ENCODE measurements at places on chromosomes 11 and 22. TPM values are rescaled to one million over a fixed set of nuclear protein-coding genes. Genes with fewer than 3 reads are reported as not detected.

- H3K4me1 ChIP-seq: peaks cover 7% of the 10 kb centered on the region
- H3K27me3 ChIP-seq: no peaks in the 10 kb centered on the region
- H3K27ac ChIP-seq: no peak overlapping the region
- ATAC-seq: no peak
- H3K36me3 ChIP-seq: no peaks in the 10 kb centered on the region
- H3K4me3 ChIP-seq: no peak overlapping the region
Observed at GRCh38 chr11:12356944-12357655, 20.3 kb upstream of the PARVA start.

- no peaks in the 10 kb centered on the region for H3K4me1 ChIP-seq
- H3K36me3 ChIP-seq: no peaks in the 10 kb centered on the region
- peaks cover 5% of the 10 kb centered on the region for H3K27me3 ChIP-seq
- no peak for ATAC-seq
- no peak within 1 kb of the TSS for H3K4me3 ChIP-seq
Observed at GRCh38 chr22:29061773-29062172, at the start of gene C22orf31. TSS of gene C22orf31 (minus strand) at chr22:29061831. CDS start at chr22:29061792, 39 bp downstream.

GRCh38 chr22:32222991-32223390 is 18.1 kb upstream of the RFPL2 start:
- no peak overlapping the region for H3K27ac ChIP-seq
- H3K36me3 ChIP-seq: no peaks in the 10 kb centered on the region
- H3K4me1 ChIP-seq: no peaks in the 10 kb centered on the region
- no peak for ATAC-seq
- peaks cover 3% of the 10 kb centered on the region for H3K27me3 ChIP-seq

NAA40 gene
- 7.6 TPM for total RNA-seq

CRYBB3 gene
- total RNA-seq: not detected

- H3K27ac ChIP-seq: no peak overlapping the region
- H3K36me3 ChIP-seq: no peaks in the 10 kb centered on the region
- peaks cover 3% of the 10 kb centered on the region for H3K4me1 ChIP-seq
- H3K27me3 ChIP-seq: no peaks in the 10 kb centered on the region
- ATAC-seq: no peak
Observed at GRCh38 chr22:23207729-23208393, 27.6 kb downstream of the BCR start.

GPR83 gene
- not detected for total RNA-seq

TCN1 gene
- total RNA-seq: not detected

SYT13 gene
- total RNA-seq: 0.67 TPM

GRCh38 chr11:2211113-2211971 is 39.7 kb upstream of the TH start:
- H3K4me1 ChIP-seq: no peaks in the 10 kb centered on the region
- no peak overlapping the region for H3K27ac ChIP-seq
- no peaks in the 10 kb centered on the region for H3K36me3 ChIP-seq

DNA sequence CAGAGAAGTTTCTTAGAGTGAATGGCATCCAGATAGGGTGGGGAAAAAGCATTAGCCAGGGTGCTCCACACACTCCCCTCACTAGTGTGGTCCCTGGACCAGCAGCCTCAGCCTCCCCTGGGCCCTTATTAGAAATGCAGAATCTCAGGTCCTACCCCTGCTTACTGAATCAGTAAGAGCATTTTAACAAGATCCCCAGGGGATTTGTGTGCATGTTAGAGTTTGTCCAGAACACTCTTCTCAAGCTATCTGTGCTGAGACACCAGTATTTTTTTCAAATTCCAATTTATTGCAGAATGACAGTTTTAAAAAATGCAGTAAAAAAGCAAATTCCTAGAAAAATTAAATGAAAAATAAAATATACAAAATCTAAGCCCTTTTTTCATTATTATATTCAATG is 123.1 kb downstream of the MIAT start:
- no peaks in the 10 kb centered on the region for H3K27me3 ChIP-seq
- no peak overlapping the region for H3K4me3 ChIP-seq
- ATAC-seq: no peak
- no peak overlapping the region for H3K27ac ChIP-seq

KDELR3 gene
- 5.3 TPM for total RNA-seq

DNA sequence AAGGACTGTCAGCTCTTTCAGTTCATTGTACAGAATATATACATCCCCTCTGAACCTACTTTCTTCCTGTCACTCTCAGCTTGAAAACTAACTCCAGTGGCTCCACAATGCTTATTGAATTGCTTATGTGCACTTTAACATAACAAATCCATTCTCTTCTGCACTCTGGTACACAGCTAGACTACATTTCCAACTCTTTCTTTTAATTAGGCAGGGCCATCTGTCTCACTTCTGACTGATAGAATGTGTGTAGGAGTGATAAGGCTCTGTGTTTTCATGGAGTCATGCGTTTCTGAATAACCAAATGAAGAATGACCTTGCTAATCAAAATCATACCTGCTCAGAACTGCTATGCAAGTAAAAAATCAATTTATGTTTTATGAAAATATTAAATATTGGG is 278.5 kb upstream of the CCDC179 start:
- no peak for ATAC-seq
- no peak overlapping the region for H3K27ac ChIP-seq
- H3K27me3 ChIP-seq: no peaks in the 10 kb centered on the region
- no peaks in the 10 kb centered on the region for H3K36me3 ChIP-seq
- H3K4me3 ChIP-seq: no peak overlapping the region
- no peaks in the 10 kb centered on the region for H3K4me1 ChIP-seq

GRCh38 chr22:36253523-36254490 is 874 bp downstream of the APOL1 start:
- peaks cover 15% of the 10 kb centered on the region for H3K36me3 ChIP-seq
- peak; percentile 37 for ATAC-seq
- no peaks in the 10 kb centered on the region for H3K27me3 ChIP-seq
- H3K4me1 ChIP-seq: peaks cover 62% of the 10 kb centered on the region

GRCh38 chr22:50612528-50613221 is 12.1 kb downstream of the MAPK8IP2 start:
- H3K4me3 ChIP-seq: no peak overlapping the region
- no peaks in the 10 kb centered on the region for H3K36me3 ChIP-seq
- H3K4me1 ChIP-seq: no peaks in the 10 kb centered on the region
- no peak for ATAC-seq
- H3K27ac ChIP-seq: no peak overlapping the region
- peaks cover 76% of the 10 kb centered on the region for H3K27me3 ChIP-seq

CPSF7 gene
- total RNA-seq: 50.4 TPM

DNA sequence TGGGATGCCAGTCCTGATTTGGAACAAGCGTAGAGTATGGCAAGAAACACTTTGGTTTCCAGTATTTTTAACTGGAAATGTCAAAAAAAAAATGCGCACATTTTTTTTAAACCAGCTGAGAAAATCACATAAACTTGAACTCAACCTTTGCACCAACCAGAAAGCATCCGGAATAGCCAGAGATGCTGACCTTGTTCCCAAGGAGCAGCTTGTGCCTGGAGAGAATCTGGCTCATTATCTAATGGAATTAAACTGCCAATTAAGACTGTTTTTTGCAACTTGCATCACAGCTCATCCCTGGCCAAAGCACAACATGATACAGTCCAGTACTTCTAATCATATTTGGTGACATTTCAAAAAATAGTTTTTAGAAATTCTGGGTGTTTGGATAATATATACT is 8.4 kb upstream of the ETS1 start:
- ATAC-seq: no peak
- no peaks in the 10 kb centered on the region for H3K36me3 ChIP-seq
- no peaks in the 10 kb centered on the region for H3K4me1 ChIP-seq

DNA sequence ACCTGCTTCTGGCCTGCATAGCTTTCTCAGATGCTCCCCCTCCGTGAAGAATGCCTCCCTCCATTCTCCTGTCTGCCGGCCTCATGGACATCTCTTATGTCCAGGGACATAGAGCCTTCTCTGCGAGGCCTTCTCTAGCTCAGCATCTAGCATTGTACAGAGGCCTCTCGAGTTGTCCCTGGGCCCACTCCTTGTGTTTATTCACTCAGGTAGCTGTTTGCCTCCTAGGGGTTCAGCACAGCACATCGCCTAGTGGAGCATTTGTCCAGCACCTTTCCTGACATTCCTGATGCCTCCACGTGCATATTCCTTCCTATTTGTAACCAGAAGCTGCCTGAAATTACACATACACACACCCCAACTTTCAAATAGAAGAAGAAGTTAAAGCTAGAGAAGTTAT is 101.3 kb downstream of the TBC1D22A start:
- H3K27ac ChIP-seq: no peak overlapping the region
- H3K27me3 ChIP-seq: no peaks in the 10 kb centered on the region
- H3K36me3 ChIP-seq: peaks cover 9% of the 10 kb centered on the region
- no peak for ATAC-seq
- no peak overlapping the region for H3K4me3 ChIP-seq

GRCh38 chr11:118592616-118593367 is 14.6 kb upstream of the PHLDB1 start:
- no peak overlapping the region for H3K4me3 ChIP-seq
- peaks cover 99% of the 10 kb centered on the region for H3K36me3 ChIP-seq
- peak; percentile 56 for ATAC-seq
- H3K27me3 ChIP-seq: no peaks in the 10 kb centered on the region
- peaks cover 49% of the 10 kb centered on the region for H3K4me1 ChIP-seq
- H3K27ac ChIP-seq: no peak overlapping the region

SPON1 gene
- 98.2 TPM for total RNA-seq

HRAS gene
- total RNA-seq: 52.9 TPM

SLC17A6 gene
- total RNA-seq: not detected

BIK gene
- total RNA-seq: not detected

GRCh38 chr11:27473017-27473406 is 422 bp upstream of the LGR4 start:
- peaks cover 2% of the 10 kb centered on the region for H3K4me1 ChIP-seq
- peak overlapping the region; percentile 7 for H3K27ac ChIP-seq
- peak overlapping the region; percentile 53 for H3K4me3 ChIP-seq
- no peaks in the 10 kb centered on the region for H3K27me3 ChIP-seq
- no peaks in the 10 kb centered on the region for H3K36me3 ChIP-seq

DNA sequence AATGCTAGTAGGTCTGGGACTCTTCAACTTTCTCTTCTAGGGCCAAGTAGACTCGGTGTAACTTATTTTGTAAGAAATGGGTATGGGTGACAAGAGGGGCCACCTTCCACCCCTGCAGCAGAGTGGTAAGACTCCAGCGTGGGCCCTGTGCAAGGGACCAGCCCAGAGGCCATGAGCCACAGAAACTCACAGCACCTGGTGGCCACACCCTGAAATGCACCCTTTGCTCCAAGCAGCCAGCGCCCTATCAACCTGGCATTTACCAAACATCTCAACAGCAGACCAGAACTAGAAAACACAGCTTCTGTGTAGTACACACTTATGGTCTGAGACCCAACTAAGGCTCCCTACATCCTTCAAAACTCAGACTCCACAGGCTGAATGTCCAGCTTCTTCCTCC is 5.7 kb downstream of the CDCA5 start:
- no peaks in the 10 kb centered on the region for H3K27me3 ChIP-seq
- no peak overlapping the region for H3K27ac ChIP-seq
- no peaks in the 10 kb centered on the region for H3K4me1 ChIP-seq
- H3K4me3 ChIP-seq: no peak overlapping the region

DNA sequence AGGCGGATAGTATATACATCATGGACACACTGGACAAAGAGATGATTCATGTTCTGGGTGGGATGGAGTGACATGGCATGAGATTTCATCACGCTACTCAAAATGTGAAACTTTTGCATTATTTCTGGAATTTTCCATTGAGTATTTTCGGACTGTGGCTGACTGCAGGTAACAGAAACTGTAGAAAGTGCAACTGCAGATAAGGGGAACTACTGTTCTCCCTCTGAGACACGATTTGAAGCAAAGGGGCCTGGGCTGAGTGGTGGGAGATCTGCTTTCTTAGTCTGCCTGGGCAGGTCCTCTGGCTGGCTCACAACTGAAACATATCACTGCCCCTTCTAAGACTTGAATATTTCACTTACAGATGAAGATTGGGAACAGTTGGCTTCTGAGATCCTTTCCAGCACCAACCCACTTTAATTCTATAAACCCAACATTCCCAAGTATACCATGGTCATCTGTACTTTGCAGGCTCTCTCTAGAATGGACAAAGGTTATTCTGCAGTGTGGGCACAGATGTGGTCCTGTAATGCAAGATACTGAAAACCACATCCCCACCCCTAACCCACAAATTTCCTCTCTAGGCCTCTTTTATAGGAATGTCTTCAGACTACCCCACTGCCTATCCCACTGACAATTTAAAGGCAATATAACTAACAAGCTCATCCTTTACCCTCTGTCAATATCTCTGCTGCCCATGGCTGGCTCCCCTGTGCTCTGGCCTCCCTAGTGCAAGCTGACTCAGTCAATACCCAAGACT is 121.1 kb downstream of the KCNC1 start:
- no peaks in the 10 kb centered on the region for H3K36me3 ChIP-seq
- H3K4me1 ChIP-seq: peaks cover 4% of the 10 kb centered on the region
- H3K27me3 ChIP-seq: no peaks in the 10 kb centered on the region
- no peak overlapping the region for H3K4me3 ChIP-seq

GRCh38 chr11:32184041-32184722 is 93.3 kb downstream of the RCN1 start:
- no peak overlapping the region for H3K27ac ChIP-seq
- no peaks in the 10 kb centered on the region for H3K36me3 ChIP-seq
- no peak overlapping the region for H3K4me3 ChIP-seq
- ATAC-seq: no peak

- no peaks in the 10 kb centered on the region for H3K36me3 ChIP-seq
- no peaks in the 10 kb centered on the region for H3K4me1 ChIP-seq
- no peak for ATAC-seq
- no peak overlapping the region for H3K4me3 ChIP-seq
- peaks cover 3% of the 10 kb centered on the region for H3K27me3 ChIP-seq
- no peak overlapping the region for H3K27ac ChIP-seq
Observed at GRCh38 chr11:69396948-69397307, 84.5 kb upstream of the LINC01488 start.

GRCh38 chr11:78690352-78690987 is 115.8 kb upstream of the NARS2 start:
- no peaks in the 10 kb centered on the region for H3K4me1 ChIP-seq
- H3K27ac ChIP-seq: no peak overlapping the region
- H3K36me3 ChIP-seq: no peaks in the 10 kb centered on the region
- H3K27me3 ChIP-seq: no peaks in the 10 kb centered on the region

- peak; percentile 13 for ATAC-seq
- H3K36me3 ChIP-seq: peaks cover 40% of the 10 kb centered on the region
- H3K27me3 ChIP-seq: no peaks in the 10 kb centered on the region
Observed at GRCh38 chr22:38754751-38755154, 1.0 kb downstream of the SUN2 start.

DNA sequence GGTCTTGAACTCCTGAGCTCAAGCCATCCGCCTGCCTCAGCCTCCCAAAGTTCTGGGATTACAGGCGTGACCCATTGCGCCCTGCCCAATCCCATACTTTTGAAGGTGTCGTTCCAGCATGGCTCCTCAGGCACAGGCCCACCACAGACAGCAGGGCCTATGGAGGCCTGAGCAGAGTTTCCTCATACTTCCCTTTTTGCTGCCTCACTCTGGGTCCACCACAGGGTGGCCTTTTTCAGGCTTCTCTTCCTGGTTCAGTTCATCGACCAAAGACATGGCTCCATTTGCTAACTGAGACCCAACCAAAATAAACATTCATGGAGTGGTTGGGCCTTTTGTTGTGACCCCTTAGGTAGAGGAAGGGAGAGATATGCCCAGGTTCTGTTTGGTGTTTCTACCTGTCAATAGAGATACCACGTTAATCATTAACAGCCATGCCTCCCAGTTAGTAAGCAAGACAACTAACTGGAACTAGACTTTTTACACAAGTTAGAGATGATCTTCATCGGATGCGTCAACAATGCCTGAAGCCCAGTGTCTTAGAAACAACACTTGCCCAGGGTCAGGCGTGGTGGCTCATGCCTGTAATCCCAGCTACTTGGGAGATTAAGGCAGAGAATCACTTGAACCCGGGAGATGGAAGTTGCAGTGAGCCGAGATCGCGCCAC is 35.1 kb downstream of the TRIOBP start:
- H3K27me3 ChIP-seq: no peaks in the 10 kb centered on the region
- no peaks in the 10 kb centered on the region for H3K36me3 ChIP-seq
- H3K4me3 ChIP-seq: no peak overlapping the region
